AG08396 (cell line): ENCODE measurements at places on chromosomes 13 and 19.

- no peak for DNase-seq
Observed at GRCh38 chr19:44741258-44741731, 7.2 kb upstream of the BCL3 start.

- DNase-seq = peak; percentile 5
Observed at GRCh38 chr13:83498481-83499190, 383.6 kb downstream of the SLITRK1 start.

DNA sequence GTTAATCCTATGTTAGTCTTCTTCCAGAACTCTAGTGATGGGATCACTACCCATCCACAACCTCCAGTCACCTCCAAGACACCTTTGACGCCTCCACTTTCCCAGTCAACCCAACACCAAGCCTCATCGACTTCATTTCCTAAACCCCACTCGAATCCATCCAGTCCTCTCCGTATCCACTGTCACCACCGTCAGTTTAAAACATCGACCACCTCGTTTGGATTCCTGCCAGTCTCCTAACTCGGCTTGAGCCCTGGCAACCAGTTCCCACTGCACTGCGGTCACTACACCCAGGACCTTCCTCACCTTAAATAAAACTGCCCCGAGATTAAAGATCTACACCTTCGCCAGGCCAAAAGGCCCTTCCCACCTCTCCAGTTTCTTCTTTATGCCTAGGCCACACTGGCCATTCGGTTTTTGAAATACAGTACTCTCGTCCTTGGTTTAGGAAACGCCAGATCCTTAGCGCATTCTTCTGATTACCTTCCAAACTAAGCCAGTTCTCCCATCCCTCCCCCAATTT is 1.2 kb downstream of the MTIF3 start:
- no peak for DNase-seq

DNA sequence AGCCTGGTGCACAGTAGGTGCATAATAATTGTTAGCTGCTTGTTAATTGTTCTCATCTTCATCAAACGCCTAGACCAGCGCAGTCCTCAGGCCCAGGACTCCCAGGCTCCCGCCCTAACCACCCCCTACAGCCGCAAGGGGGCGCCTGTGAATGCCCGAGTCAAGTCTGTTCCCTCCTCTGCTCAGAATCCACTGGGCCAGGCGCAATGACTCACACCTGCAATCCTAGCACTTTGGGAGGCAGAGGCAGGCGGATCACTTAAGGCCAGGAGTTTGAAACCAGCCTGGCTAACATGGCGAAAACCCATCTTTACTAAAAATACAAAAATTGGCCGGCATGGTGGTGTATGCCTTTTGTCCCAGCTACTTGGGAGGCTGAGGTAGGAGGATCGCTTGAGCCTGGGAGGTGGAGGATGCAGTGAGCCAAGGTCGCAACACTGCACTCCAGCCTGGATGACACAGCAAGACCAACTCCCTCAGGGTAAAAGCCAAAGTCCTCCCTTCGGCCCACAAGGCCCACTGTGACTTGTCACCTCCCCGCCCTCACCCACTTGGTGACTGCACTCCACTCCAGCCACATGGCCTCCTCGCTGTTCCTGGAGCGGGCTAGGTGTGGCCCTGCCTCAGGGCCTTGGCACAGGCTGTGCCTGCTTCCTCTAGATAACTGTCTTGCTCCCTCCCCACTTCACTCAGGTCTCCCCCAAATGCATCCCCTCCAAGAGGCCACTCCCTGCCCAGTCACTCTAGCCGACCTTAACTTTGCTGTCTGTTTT is 9.1 kb downstream of the ZNF653 start:
- DNase-seq = peak; percentile 89

GRCh38 chr19:42584466-42584865 is 10.3 kb downstream of the CEACAM8 start:
- DNase-seq = no peak

GRCh38 chr19:55635334-55635717 is 5.5 kb upstream of the ZNF580 start:
- DNase-seq = no peak

GRCh38 chr13:76790526-76790925 is 95.7 kb downstream of the KCTD12 start:
- no peak for DNase-seq

DNA sequence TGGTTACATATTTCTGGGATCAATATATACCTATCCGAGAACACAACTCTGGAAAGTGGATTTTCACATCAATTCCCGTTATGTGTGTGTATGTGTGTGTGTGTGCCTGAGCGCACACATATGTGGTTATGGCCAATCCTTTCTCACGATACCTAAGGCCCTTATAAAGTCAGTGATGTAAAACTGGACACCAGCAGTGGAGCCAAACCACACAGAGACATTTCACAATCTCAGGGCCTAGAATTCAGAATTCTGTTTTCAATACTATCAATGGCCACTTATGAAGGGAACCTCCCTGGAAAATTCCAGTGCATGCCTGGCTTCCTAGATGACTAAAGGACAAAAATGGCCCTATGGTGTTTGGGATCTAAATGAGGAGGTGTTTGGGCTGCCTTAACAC is 187.3 kb upstream of the UBL3 start:
- no peak for DNase-seq

GRCh38 chr19:40721936-40722661 is 5.2 kb downstream of the ITPKC start:
- DNase-seq = no peak

- DNase-seq = no peak
Observed at GRCh38 chr19:4519521-4520277, 1.4 kb upstream of the PLIN4 start.

DNA sequence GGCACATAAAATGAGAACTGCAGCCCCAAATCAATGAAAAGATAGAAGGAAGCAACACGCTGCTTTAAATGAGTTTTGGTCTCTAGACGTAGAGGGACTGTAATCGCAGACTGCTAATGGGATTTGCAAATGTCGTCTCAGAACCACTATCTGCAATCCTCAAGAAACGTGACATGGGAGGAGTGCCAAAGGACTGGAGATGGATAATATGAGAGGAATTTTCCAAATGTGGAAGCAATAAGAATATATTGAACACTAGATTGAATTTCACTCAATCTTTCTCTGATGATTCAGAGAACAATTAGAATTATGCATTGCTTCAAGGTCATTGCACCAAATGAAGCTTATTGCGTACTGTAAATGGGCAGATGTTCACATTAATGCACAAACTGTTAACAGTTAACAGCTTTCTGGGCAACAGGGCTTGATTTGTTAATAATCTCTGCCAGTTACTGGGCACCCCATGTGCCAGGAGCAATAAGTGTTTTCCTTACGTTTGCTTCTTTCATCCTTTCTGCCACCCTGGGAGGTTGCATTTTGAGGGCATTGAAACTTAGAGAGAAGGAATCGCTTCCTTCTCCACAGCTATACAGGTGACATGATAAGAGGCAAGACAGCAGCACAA is 62.8 kb upstream of the WASF3 start:
- no peak for DNase-seq

DNA sequence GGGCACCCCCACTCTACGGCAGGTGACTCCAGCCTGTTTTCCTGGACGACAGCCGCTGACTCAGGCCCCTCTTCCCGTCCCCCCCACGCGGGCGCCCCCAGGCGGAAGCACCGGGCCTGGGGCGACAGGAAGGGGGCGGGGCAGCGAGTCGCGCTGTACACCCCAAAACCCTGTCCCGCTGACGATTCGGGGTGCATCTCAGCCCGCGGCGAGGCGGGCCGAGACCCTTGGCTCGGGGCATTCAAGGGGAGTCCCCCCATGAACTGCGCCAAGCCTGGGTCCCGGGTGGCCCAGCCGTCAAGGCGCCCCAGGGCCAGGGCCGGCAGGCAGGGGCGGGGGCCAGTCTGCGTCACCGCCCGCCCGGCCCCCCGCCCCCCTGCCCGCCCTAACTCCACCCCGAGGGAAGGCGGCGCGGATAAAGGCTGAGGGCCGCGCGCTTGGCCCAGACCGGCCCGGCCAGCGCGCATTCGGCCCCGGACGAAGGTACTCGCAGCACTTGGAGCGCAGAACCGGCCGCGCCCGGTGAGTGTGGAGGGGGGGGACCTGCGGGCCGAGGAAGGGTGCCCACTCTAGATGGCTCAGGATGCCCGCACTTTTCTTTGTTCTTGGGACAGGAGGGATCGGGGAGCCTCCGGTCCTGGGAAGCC is at the start of gene MIDN:
MIDN (plus strand) TSS at position 445 of the 647 bp plus-strand sequence. CDS start 1,714 bp downstream, outside the sequence.
- DNase-seq = peak; percentile 92

DNA sequence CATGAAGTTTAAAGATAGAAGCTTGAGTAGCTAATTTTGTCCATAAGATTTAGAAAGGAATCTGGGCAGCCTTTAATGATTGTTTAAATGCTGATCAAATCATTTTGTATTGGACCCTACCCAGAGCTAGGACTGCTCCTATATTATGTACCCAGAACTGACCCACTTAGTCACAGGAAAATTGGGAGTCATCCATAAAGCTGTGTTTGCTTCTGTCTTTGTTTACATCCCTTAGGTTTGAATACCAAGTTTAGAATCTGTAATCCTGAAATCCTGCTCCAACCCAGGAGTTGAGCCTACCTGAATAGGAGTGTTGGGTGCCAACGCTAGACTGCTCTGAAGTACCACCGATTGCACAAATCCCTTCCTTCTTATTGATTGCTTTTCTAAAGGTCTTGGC is 23.8 kb downstream of the LCP1 start:
- DNase-seq = no peak

DNA sequence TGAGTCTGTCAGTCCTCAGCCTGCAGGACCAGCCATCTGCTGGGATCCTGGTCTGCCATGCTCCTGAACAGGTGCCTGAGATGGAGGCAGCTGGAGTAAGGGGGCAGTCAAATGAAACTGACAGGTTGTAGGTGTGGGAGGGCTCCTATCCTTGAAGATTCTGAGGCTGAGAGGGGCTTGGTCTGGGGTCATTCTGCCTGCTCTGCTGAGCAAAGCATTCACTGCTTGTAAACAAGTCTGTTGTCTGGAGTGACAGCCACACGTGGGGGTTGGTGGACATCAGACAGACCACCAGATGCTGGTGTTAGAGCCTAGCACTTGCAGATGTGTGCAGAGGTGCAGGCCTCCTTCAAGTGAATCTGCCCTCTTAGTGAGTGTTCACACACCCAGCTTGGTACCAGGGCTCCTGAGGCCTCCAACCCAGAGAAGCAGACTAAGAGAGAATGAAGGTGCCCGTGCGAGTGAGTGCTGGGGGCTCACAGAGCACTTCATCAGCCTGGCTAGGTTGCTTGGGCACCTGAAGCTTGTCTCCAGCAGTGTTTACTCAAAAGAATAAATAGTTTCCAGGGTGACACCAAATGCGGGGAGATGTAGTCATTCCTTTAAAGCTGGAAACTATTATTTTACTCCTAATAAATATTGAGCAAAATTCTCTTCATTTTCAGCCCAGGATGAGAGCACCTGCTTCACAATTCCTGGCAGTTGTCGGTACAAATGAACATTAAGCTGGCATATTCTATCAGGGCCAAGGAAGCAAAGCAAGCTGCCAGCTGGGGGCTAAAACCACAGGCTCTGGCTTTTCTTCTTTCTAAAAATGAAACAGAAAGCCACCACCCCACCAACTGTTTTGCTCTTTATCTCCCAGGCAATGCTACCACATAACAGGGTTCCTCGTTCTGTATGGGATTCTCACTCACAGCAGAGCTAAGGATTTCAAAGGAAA is 82.3 kb downstream of the RNASEH2B start:
- no peak for DNase-seq

GRCh38 chr19:54189145-54189734 is at the start of gene MBOAT7:
Gene MBOAT7 (minus strand): TSS chr19:54189580. CDS start chr19:54188508, 1,072 bp downstream.
- no peak for DNase-seq

DNA sequence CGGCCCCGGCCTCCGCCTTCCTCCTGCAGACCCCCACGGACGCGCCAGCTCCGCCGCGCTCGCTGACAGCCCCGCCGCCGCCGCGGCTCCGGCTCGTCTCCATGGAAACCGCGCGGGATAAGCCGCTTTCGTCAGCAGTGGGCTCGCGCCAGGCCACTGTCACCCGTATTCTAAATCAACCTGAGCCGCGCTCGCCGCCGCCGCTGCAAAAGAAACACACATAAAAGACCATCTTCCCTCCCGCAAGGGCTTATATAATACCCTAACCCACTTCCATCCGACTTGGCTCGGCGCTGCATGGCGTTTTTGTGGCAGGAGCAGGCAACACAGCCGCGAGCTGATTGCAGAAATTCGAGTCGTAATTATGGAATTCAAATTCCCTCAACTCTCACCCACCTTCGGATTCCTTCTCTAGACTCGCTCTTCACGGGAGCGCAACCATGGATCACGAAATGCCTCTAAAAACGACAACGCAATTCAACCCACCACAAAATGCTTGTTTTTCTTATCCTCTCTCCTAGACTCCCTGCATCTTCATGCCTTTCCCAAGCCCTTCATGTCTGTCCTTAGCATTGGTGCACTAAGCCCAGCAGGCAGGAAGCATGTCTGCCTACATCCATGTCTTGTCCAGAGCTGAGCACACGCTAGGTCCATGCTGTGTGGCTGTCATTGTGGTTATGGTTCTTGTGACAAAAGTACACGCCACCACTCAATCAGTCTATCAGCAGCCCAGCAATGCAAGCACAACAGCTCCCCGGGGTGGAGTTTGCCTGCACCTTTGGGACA is at the start of gene AMER2:
AMER2 (minus strand) TSS at position 772 of the 786 bp plus-strand sequence; CDS start at position 103, 669 bp downstream.
- peak; percentile 38 for DNase-seq

DNA sequence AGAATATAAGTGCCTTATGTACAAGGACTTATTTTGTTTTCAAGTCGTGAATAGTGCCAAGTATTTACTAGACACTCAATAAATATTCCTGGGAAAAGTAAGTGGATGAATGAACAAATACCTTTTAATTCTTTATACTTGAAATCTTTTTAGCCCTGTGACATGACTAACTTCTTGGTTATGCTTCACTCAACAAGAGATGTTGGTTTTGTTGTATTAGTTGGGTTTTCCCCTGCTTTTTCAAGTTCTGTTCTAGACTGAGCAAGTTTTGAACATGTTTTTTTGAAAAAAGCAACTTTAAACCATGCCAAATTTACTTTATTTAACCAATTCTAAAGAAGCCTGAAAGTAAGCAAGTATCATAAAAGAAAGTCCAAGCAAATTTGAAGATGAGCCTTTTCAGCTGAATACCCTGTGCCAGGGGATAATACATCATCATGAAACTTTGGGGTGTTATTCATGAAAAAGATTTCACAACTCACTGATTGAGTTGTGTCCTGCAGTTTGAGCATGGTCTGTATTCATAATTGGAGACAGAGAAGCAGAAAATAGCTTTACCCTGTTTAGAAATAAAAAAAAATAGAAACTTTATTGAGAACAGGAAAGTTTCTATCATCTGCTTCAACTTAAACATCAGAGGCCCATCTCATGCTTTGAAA is 11.1 kb downstream of the LMO7 start:
- DNase-seq = no peak

- no peak for DNase-seq
Observed at GRCh38 chr13:42106998-42107397, 58.5 kb downstream of the DGKH start.

- peak; percentile 76 for DNase-seq
Observed at GRCh38 chr13:21683034-21683733, 12.3 kb downstream of the FGF9 start.

- DNase-seq = no peak
Observed at GRCh38 chr19:58053480-58054156, 5.5 kb upstream of the ZNF135 start.

DNA sequence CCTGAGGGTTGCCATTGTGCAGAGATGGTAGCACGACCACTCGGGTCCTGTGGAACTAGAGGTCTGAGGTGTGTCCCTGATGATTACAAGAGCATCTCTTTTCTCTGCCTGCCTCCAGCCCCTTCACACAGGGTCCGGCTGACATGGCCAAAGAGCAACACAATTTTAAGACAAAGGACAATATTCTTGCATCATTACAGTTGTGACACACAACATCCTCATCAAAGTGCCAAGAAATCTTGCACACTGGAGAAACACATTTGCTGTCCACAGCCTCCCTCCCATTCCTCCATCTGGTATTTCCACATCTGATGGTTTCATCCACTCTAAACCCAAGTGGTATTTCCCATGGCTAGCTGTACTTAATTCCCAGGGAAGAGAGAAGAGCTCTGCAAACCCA is 12.8 kb downstream of the COL4A1 start:
- no peak for DNase-seq

- DNase-seq = peak; percentile 56
Observed at GRCh38 chr13:105991622-105992277, 543.7 kb downstream of the EFNB2 start.
